ENCODE measurements at places on chromosomes 6 and 20.

DNA sequence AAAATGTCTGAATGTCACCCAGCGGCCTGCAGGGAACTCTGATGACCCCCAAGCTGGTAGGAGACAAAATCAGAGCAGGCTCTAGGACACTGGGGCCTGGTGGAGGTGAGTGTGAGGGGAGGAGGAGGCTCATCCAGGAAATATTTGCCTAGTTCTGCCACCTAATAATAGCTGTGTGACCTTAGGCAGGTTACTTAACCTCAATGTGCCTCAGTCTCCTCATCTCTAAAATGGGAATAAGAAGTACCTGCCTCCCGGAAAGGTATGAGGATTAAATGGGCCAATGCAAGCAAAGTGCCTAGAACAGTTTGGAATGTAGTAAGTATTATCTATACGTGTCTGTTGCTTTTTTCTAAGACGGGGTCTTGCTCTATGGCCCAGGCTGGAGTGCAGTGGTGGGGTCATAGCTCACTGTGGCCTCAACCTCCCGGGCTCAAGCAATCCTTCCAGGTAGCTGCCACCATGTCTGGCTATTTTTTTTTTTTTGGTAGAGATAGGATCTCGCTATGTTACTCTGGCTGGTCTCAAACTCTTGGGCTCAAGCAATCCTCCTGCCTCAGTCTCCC, 60.4 kb downstream of the RAB44 start:
- no peak for DNase-seq

DNA sequence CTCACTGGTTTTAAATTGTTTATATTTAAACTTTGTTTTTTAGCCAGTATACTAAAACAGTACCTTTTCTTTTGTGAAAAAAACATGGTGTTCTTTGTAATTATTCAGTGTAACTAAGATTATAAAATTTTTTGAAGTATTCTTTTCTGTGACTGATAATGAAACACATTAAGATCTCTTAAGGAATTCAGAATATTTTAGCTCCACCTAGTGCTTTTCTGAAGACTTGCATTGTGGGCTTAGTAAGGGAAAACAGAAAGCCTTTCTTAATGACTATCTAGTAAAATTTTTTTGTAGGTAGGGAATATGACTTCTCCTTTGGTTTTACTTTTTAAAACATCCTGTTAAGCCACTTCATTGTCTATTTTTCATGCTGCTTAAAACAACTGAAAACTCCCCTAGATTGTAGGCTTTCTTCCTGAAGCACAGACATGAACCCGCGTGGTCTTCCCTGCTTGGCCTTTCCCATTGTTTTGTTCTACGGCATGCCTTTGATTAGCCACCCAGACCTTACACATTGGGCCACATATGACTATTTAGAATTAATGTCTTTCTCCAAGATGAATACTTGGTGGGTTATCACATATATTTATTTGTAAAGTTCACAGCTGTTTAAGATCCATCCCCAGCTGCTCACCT, 72.1 kb downstream of the AFDN start:
- peak; percentile 17 for DNase-seq

DNA sequence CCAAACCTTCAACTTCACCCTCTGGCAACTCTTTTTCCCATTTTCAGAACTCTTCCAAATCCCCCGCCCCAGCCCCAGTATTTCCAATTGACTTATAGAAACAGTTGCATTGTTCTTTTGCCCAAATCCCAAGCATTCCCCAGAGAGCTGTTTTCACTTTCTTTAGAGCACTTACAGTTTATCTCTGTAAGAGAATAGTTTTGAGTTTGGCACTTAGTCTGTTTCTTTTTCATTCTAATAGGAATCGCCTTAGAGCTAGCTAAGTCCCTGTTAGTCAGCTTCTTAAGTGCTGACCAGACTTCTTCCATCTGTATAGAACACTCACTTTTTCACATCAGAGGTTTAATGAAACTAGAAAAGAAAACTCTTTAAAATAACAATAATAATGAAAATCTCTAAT, 374.2 kb upstream of the FLRT3 start:
- peak; percentile 17 for DNase-seq

DNA sequence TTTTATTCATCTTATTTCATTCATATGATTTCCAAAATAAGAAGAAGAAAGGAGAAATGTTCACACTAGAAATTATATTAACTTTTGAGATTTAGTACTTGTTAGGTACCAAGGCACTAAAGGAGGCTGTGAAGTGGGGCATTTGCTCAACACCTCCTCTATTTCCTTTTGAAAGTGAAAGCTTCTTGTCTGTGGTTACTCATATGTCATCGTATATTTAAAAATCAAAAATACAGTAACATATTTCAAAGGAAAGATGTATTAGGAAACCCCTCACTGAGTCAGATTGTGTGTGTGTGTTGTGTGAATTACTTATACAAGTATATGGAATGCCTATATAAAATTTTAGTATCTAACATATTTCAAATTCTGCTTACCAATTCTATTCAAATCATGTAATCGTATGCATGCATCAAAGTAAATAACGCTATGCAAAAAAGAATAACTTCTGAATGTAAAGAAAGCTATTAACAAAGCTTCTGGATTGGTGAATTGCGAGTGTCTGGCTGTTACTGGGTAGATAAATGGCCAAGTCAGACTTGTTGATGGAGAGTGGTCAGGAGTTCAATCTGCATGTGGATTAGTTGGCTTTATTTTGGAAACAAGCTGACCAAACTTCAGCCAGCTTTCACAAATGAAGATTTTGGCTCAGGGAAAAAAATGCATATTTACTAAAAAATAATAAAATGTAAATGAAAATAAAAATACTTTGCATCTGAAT, 70.9 kb downstream of the PACRG start:
- DNase-seq: no peak

DNA sequence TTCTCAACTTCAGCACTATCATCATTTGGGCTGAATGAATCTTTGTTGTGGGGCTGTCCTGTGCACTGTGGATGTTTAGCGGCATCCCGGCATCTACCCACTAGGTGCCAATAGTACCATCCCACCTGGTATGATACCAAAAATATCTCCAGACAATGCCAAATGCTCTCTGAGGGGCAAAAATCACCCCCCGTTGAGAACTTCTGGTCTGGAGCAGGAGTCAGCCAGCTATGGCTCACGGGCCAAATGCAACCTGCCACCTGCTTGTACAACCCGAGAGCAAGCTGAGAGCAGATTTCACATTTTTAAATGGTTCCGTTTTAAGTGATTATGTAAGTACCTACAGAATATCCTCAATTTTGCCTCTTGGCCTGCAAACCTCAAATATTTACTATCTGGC, 26.8 kb downstream of the KCNB1 start:
- no peak for DNase-seq

- no peak for DNase-seq
Measured at GRCh38 chr6:163679012-163679660, 264.6 kb downstream of the QKI start.

- no peak for DNase-seq
Measured at GRCh38 chr20:35167787-35168186, 4.1 kb upstream of the PROCR start.

DNA sequence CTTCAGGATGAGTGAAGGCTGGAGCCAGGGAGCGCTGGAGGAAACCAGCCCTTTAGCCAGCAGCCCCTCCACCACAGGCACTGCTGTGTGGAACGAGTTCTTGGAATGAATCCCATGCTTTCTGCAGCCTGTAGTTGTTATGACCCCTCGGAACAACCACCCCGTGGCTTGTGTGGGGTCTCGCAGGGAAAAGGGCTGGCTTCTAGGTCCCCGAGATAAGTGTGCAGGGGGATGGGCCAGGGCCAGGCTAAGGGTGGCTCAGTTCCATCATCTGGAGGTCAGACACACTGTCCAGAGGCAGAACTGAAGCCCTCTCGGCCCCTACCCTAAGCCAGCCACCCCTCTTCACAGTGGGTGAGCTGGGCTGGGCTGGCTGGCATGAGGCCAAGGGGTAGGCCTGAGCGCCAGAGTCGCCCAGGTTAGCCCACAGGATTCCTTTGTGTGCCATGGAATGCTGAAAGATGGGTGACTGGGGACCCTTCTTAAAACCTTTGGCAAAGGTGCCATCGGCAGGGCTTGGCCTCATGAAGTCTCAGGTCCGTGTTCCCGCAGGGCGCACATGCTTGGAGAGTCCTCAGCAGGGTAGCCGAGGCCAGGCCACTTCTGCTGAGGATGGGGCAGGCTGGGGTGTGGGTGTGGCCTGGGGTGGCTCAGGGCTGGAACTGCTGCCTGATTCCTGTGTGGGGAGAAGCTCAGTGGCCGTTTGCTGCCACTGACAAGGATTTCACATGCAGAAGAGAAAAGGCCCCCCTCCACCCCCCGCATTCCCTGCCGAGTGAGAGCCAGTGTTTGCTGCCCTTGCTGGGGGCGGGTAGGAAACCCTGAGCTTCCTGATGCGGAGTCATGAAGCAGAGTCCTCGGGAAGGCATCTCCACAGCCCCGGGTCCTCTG, 24.6 kb downstream of the SPATA2 start:
- no peak for DNase-seq

DNA sequence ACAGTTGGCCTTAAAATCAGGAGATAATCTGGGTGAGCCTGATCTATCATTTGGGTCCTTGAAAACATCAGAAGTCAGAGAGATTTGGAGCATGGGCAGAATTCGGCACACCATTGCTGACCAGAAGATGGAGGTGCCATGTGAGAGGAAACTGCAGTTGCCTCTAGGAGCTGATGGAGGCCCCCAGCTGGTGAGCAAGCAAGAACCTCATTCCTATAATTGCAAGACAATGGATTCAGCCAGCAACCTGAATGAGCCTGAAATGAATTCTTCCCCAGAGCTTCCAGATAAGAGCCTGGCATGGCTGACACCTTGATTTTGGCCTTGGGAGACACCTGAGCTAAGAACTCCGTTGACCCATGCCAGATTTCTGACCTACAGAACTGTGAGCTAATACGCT, 76.3 kb upstream of the FYN start:
- DNase-seq: no peak

- no peak for DNase-seq
Measured at GRCh38 chr20:63693733-63694583, 2.5 kb upstream of the TNFRSF6B start.

- peak; percentile 26 for DNase-seq
Measured at GRCh38 chr6:161429921-161430490, 156.1 kb upstream of the AGPAT4 start.

DNA sequence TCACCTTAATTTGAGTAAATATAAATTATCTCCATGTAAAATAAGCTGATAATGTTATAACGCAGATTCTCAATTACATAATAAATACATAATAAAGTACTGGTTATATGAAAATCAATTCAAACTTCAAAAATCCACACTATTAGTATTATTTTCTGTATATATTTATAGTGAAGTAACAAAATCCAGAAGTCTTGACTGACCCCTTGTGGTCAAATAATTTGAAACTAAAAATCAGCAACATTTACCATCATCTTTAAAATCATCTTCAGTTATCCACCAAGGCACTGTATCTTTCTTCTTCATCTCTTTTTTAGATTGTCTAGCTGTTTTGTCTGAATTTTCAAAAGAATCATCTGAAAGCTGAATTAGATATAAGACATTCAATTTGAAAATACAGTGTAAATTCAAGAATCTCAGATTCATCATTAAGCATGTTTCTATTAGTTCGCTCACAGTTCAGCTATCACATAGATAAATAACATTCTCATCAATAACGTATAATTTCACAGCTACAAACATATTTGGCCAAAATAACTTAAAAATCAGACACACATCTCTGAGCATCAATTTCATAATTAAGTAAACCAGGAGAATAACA, 6.5 kb downstream of the CEP162 start:
- peak; percentile 52 for DNase-seq

GRCh38 chr6:45548657-45549515, 171.2 kb upstream of the SUPT3H start:
- DNase-seq: no peak

DNA sequence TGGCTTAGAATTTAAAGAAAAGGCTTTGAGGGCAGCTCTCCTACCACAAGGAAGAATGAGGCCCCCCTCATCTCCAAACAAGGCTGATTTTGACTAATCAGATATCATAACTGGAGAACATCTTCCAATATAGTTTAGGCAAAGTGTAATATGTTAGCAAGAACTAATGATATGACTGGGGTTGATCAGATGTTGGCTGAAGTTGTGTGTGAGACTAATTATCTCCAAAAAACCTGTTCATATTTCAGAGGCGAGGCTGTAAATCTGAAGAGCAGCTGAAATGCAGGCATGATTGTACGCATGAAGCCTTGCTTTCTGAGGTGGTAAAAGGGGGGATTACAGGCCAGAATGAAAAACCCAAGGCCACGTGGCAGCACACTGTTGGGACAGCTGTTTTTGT, 16.0 kb upstream of the ZNF831 start:
- no peak for DNase-seq

- DNase-seq: peak; percentile 31
Measured at GRCh38 chr6:106685833-106686232, 56.5 kb downstream of the QRSL1 start.

DNA sequence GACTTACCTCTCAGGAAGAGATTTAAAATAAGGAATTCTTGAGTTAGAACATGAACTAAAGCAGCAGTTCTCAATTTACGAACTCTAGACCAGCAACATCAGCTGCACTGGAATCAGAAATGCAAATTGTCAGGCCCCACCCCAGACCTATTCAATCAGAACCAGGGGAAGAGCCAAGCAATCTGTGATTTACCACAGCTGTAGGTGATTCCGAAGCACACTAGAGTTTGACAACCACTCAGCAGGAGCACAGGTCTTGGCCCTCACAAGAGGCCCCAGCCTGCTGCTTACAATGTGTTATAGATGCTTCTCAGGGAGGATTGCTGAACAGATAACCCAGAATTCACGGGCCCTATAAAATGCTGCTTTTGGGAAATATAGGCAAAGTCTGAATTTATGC, 279.2 kb downstream of the PTPRK start:
- no peak for DNase-seq

DNA sequence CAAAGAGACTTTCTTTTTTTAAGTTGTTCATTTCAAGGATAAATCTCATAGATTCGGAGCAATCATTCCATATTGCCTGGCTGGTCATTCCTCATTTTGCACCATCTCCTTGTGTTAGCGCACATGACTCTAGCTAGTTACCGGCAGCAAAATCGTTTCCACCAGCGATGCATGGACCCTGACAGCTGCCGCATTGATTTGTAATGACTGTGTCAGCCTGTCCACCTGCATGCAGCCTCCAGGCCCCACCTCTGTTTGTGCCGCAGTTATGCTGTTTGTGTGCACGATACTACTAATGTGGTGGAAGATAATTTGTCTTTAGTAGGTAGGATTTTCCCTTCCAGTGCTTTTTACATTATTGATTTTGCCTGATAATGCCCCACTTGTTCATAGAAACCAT, 164.0 kb downstream of the TBC1D7 start:
- no peak for DNase-seq

- no peak for DNase-seq
Measured at GRCh38 chr6:40672087-40672486, 84.9 kb upstream of the LRFN2 start.

DNA sequence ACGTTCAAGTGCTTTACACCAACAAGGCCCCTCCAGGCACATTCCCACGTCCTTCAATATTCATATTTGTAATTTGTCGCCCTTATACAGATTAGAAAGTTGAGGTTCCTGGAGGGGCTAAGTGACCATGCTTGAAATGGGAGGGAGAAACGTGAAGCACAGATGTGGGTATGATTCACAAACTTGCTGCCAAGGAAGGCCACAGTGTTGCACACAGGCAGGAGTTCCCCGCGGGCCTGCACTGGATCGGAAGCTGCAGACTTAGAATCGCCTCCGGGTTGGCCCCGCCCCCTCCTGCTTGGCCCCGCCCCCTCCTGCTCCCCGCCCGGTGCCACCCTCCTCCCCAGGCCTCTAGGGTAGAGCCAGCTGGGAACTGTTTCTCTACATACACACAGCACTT, 58.2 kb upstream of the QKI start:
- peak; percentile 84 for DNase-seq

GRCh38 chr6:5084360-5084780, 771 bp upstream of the PPP1R3G start:
- no peak for DNase-seq
